ENCODE measurements at places on chromosomes 4 and X.
A peak's percentile ranks its signal among the peaks of the same experiment; 100 is the strongest.

DNA sequence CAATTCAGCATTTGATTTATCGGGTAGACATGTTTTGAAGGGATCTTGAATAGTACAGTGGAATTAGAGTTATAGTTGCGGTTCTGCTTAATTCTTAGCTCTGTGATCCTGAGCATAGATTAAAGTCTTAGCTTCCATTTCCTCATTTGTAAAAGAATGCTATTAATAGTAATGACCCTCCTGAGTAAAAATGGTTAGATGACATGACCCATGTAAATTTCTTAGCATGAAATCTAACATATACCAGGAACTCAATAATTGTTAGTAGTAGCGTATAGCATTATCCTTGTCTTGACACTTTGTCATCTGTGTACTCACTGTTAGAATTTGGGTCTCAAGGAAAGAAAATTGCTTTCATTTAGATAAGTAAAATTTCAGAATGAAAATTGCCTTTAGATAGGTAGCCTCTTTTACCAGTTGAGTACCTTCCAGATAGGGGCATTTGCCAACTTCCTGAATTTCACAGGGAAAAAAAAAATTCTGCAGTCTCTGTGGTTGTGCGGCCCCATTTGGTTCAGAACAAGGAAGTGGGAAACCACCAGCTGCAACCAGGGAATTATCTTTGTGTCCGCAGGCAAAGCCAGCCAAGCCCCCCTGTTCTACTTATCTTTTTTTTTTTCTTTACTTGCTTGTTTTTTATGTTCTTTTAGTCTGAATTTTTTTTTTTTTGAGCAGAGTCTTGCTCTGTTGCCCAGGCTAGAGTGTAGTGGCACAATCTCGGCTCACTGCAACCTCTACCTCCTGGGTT, 86.9 kb downstream of the TMEM164 start:
- DNase-seq: peak; percentile 9

GRCh38 chrX:49991758-49992157, 69.4 kb downstream of the CLCN5 start:
- no peak for DNase-seq

GRCh38 chr4:162101337-162101736, 62.5 kb downstream of the FSTL5 start:
- no peak for DNase-seq

- DNase-seq: no peak
These were observed 17.7 kb downstream of the IL21 start for GRCh38 chr4:122603156-122603574.

- DNase-seq: no peak
These were observed 112.9 kb upstream of the GPRIN3 start for GRCh38 chr4:89420507-89420906.

GRCh38 chrX:78527263-78527662, 131.9 kb downstream of the RTL3 start:
- no peak for DNase-seq

DNA sequence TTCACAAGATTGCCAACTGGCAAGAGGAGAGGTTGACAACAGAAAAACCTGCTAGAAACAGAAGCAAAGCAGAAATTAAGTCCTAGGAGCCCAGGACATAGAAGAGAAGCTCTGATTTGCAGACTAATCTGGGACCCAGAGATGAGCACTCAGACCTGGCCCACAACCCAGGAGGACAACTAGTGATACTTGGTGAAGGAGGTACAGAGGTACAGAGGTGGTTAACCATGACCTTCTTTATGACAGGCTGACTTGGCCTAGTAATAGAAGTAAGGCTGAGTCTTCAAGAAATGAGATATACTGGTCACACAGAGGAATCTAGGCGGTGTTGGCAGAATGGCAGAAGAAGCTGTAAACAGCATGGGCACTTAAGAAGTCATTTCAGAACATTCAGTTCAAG, 43.6 kb downstream of the ANXA5 start:
- DNase-seq: no peak

- no peak for DNase-seq
These were observed 107.9 kb upstream of the ELOVL6 start for GRCh38 chr4:110306303-110306702.
